ENCODE measurements at places on chromosomes 11 and 22.
A peak's percentile ranks its signal among the peaks of the same experiment; 100 is the strongest.

DNA sequence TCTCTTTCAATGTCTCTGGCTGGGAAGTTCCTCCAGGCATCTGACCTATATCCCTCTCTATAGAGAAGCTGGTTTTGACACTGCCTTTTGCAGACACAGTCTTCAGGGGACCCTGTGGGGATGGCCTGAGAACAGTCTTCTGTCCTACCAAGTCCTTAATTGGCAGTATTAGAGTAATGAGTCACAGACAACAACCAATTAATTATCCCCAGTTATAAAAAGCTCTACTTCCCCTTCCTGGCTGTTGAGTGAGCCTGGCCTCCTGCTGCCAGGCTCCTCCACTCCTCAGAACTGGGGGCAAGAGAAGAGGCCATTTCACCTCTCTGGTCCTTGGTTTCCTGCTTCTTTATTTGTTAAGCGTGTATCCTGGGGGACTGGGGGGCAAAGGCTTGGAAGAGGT, 41.2 kb upstream of the KLHL35 start:
- no peak for DNase-seq

DNA sequence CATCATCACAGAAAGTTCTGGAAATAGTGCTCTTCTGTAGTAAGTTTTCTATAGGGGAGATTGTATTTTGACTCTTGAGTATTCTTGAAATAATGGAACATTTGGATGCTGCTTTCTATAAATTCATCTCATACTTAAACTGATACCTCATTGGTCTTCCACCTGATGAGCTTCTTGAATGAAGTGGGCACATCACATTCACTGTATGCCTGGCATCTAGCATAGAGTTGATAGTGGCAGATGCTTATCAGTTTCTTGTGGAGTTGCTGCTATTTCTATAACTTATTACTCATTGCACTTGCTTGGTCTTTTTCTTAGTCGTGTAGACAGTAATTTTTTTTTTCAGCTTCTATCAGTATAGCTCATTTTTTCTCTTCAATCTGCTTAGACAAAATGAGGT, 5.4 kb downstream of the ATXN10 start:
- no peak for DNase-seq

DNA sequence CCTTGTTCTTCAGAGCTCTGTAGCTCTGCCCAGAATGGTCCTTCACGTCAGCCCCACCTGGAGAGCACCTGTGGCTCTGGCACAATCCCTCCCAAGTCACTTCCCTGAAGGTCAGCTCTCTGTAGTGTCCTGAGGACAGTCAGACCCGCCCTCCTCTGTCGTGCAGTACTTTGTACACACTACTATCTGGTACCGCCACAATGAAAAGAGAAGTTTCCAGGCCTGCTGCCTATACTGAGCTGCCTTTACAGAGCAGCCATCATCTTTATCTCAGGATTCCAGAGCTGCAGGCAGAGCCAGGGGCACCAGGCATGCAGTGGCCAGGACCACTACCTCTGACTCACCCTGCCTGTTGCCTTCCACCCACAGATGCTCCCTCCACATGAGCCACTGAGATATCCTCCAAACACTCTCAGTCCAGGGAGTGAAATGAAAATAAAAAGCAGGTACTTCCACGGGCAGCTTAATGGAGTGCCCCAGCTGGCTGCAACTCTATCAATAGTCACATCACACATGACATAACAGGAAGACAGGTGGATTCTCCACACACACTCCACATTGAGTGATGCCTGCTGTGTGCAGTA, 7.3 kb downstream of the PACSIN2 start:
- no peak for DNase-seq

- peak; percentile 18 for DNase-seq
Observed at GRCh38 chr11:11265994-11266606, 87.0 kb downstream of the CSNK2A3 start.

DNA sequence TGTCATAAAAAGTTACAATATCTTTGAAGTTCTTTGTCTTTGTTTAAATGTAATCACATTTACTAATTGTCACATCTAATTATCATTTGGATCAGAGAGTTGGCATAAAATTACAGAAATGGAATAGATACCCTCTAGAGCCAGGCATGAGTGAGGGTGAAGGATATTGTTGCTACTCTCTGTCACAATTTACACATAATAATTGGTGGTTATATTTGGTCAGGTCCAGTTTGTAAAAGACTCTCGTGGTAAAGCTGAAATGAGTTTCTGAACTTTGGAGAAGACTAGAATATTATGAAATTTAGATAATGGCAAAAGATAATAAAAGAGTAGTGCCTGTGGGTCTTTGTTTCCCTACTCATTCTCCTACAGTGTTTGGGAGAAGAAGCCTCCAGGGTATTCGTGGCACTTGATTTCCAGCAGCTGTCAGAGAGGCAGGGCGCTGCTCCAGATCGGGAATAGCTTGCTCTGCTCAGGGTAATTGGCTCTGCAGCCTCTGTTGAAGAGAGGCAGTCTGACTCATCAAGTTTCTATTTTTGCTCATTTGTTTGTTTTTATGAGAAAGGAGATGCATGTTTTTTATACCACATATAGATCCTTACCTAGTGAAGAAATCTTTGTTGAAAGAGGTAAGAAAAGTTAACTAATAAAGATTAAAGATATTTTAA, 349.9 kb downstream of the CNTN5 start:
- DNase-seq, result no peak

DNA sequence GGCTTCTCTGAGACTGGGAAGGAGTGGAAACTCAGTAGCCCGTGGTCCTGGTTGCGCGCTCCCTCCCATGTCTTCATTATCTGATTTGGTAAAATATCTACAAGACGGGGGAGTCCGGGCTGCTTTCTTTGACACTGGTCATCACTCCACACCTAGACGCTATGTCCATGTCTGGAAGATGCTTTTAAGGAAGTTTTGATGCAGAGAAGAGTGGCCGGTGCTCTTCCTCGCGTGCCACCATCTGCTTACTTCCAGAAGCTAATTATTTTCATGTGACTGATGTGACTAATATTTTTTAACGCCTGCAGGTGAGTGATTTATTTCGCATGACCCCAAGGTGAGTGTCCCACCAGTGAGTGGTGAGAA, 339 bp upstream of the TRIM21 start:
- no peak for DNase-seq

- DNase-seq, result no peak
Observed at GRCh38 chr22:46446799-46447198, 90.6 kb downstream of the CELSR1 start.

GRCh38 chr11:128482512-128483191, 104.7 kb downstream of the ETS1 start:
- DNase-seq, result no peak

DNA sequence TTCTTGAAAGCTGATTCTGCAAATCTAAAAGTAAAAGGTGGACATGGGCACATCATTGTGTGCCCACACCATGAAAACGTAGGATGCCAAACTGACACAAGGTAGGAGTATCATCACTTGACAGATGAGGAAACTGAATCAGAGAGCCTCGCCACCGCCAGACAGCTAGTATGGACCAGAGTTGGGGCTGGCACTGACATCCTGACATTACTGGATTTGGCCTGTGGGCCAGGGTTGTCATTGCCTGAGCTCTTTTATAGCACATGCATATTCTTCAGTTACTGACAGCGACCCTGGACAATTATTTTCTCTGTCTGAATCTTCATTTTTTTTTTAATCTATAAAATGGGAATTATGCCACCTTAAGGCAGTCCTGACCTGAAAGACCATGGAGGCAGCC, 16.5 kb downstream of the USP35 start:
- no peak for DNase-seq

GRCh38 chr11:24575392-24575791, 78.5 kb downstream of the LUZP2 start:
- no peak for DNase-seq

DNA sequence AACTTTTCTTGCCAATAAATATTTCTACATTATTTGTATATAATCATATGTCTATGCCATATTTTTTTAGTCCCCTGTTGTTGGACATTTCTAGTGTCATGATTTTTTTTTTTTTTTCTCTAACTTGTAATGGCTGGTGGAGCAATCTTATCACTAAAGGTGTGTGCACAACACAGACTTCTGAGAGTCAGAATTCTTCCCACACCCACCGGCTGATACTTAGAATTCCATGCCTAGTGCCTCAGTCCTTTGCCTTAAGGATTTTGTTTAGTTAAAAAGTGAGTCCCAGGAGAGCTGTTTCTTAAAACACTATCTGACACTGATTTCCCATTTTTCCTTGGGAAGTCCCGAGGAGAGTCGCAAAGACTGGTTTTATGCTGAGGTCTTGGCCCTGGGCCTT, 87.7 kb upstream of the BARX2 start:
- DNase-seq, result no peak

GRCh38 chr22:49048591-49048990, 779.1 kb downstream of the BRD1 start:
- no peak for DNase-seq

DNA sequence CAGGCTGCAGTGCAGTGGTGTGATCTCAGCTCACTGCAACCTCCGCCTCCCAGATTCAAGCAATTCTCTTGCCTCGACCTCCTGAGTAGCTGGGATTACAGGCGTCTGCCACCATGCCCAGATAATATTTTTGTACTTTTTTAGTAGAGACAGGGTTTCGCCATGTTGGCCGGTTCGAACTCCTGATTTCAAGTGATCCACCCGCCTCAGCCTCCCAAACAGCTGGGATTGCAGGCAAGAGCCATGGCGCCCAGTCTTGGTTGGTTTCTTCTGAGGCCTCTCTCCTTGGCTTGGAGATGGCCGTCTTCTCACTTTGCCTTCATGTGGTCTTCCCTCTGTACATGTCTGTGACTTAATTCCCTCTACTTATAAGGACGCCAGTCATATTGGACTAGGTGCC, 254.6 kb downstream of the BUD13 start:
- no peak for DNase-seq

DNA sequence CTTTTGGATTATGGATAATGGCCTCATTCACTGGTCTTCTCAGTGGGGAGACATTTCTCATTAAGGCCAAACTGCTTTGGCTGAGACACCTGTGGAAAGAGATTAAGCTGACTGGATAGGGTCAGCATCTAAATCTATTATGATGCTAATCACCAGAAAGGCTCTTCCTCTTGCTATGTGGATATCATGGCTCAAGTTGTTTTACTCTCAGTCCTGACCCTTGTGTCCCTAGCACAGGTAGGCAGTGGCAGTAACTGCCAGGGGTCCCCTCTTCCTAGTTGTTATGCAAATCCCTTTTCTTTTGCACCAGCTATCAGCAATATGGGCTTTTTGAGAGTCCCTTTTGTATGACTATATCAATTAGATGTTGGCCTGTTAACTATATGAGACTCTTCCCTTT, 335.7 kb upstream of the PLET1 start:
- no peak for DNase-seq

DNA sequence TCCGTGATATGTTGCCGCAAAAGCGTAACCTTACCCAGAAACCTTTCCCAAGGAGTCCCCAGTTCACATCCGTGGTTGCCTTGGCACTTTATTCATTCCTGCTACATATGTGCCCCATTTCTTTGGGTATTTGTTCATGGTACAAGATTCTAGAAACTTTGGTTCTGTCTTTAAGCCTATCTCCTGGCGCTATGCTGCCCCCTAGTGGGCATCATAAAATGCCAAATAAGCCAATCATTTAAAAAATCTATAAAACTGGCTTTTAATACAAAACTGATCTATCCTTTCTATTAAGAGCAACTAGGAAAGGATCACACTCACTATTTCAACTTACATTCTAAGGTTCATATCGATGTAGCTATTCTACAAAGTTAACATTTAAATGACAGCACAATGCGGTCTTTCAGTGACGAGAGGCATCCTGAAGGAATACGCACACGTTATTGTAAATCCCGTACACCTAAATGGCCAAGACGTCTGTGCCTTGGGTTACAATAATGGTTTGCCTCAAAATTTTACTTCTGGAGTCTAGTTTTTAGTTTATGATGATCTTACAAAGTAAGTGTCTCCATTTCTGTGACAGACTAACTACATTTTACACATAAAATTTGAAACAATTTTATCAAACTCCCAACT, 16.2 kb downstream of the PIWIL3 start:
- DNase-seq, result peak; percentile 7

DNA sequence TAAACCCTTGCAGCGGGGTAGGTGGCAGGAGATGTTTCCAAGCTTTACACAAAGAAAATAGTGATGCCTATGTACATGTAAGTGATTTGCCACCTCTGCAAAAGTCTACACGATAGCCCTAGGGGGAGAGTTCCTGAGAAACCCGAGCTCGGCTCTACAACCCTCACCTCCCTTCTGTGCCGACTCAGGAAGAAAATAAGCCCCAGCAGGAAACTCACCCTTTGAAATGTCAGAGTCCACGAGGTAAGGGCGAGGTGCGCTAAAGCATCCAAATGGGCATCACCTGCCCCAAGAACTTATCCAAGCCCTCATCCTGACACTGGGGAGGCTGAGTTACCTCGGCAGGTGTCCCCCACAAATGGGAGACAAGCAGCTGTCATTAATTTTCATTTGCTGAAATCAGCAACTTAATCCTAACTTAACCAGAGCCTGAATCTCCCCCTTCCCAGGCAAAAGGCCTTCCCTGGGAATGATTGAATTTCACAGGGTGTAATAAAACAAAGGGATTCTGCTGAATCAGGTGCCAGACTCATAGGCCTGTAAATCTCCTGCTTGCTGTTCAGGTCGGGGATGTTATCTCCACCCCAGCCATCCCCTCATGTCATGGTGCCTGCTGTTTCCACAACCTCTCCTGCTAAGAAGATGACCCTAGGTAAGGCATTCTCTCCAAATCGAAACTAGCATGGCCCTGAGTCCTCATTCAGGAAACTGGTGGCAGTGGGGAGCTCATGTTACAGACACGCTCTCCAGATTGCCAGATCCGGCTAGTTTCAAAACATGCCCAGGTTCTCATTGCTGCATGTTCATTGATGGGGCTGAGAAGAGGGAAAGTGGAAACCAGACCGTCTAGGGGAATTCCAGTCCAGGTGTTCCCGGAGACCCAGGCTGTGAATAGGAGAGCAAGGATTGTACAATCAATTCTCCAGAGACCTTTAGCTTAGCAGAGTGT, 105.3 kb upstream of the KIRREL3 start:
- no peak for DNase-seq

DNA sequence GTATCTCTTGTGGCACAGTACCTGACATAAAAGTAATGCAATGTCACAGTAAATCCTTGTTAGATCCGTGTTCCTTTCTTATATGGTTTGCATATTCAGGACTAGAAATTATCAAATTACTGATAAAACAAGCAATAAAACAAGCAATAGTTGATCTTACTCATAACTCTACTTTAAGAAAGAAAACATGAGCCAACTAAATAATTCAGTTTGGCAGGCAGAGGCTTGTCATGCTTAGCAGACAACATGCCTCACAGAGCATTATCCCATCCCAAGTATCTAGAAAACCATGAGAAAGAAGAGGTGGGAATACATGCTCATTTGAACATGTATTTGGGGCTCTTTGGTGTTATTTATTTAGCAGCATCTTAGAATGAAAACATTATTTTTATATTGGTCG, 241.9 kb downstream of the SOX6 start:
- DNase-seq, result no peak

DNA sequence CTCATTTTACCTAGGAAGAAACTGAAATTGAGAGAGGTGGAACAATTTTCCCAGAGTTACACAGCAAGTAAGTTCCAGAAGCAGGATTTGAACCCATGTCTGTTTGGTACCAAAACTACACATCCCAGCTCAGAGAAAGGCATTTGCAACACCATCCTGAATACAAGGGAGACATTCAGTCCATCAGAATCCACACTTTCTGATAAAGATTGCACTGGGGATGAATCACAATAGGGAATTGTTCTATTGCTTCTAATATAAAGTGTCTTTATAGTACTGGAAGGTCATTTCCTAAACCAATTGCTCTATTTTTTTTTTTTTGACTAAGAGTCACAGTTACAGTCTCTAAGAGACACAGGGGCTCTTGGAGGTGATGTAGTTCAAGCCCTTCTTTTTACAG, 208.1 kb upstream of the CADM1 start:
- no peak for DNase-seq
